Activated naive CD4-positive, alpha-beta T cell treated with anti-CD3 and anti-CD28 coated beads, Interleukin-2, amount 50 U/mL, for 16 hours (primary cell): ENCODE measurements at places on chromosomes 7 and 10.

- DNase-seq = no peak
Measured at GRCh38 chr7:2498708-2499107, 20.9 kb upstream of the LFNG start.

GRCh38 chr10:132443605-132443982, 46.6 kb downstream of the PWWP2B start:
- peak; percentile 81 for DNase-seq

DNA sequence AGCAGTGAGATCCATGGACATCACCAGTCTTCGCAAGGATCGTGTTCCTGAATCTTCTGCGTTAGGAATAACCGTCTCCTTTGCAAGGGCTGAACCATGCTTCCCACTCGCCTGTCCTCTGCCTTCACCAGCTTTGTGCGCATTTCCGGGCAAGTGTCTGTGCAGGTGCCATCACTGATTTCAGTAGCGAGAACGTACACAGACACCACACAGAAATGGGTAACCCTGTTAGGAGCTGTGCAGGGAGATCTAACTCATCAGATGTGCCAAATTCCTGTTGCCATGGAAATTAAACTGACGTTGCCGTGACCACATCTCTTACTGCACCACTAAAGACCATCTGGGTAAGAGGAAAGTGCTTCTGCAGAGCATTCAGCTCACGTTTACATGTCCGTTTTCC, 146.3 kb downstream of the DIP2C start:
- DNase-seq = no peak

GRCh38 chr10:34109952-34110702, 705.0 kb downstream of the PARD3 start:
- DNase-seq = no peak

DNA sequence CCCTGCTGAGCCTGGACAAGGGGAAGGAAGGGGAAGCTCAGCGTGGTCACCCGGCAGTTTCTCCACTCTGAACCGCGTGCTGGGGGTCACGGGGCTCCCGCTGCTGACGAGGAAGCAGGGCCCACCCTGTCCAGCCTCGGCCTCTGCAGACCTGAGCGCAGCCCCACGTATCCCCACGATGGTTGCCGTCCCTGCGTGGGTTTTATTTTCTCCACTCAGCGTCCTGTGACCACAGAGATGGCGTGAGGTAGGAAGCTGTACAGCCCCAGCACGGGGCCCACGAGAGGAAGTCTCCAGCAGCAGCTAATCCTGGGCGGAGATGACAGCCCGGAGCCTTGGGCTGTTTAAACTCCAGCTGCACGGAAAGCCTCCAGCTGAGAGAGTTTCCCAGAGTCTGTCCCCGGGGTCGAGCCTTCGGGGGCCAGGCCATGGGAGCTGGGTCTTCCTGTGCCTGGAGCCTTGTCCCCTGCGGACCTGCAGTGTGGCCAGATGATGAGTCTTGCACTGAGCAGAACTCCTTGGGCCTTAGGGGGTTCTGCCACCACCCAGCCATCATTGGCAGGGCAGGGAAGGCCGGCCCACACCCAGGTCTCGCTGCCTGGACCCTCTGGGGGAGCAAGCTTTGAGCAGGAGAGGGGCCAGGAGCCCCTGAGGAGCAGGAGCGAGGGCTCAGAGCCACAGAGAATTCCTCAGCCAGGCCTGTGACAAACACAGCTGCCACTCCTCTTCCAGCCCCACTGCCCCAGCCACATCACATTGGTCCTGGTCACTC, 72.8 kb upstream of the FAM20C start:
- DNase-seq = no peak

- no peak for DNase-seq
Measured at GRCh38 chr10:128152741-128153580, 26.7 kb upstream of the MKI67 start.

- no peak for DNase-seq
Measured at GRCh38 chr7:110531186-110531585, 559.7 kb upstream of the LRRN3 start.

DNA sequence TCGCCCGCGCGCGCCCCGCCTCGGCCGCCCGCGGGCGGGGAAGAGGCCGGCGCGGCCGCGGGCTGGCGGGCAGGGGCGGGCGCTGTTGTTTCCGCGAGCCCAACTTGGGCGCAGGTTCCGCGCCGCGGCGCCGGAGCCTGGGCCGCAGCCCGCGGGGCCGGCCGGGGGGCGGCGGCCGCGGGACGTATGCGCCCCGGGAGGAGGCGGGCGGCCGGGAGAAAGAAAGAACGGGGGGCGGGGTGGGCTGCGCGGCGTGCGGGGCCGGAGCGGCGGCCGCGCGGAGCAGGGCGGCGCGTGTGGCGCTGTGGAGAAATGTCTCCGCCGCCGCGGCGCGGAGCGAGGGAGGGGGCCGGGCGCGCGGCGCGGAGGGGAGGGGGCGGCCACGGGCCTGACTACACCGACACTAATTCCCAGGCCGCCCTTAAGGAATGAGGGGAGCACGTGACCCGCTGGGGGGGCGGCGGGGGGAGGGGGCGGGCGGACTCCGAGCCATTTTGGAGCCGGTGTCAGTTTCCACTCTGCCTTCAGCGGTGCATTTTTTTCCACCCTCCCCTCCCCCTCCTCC, at the start of gene BMI1:
BMI1 (plus strand) TSS at position 509 of the 565 bp plus-strand sequence. CDS start 5,351 bp downstream, outside the sequence.
- peak; percentile 71 for DNase-seq

DNA sequence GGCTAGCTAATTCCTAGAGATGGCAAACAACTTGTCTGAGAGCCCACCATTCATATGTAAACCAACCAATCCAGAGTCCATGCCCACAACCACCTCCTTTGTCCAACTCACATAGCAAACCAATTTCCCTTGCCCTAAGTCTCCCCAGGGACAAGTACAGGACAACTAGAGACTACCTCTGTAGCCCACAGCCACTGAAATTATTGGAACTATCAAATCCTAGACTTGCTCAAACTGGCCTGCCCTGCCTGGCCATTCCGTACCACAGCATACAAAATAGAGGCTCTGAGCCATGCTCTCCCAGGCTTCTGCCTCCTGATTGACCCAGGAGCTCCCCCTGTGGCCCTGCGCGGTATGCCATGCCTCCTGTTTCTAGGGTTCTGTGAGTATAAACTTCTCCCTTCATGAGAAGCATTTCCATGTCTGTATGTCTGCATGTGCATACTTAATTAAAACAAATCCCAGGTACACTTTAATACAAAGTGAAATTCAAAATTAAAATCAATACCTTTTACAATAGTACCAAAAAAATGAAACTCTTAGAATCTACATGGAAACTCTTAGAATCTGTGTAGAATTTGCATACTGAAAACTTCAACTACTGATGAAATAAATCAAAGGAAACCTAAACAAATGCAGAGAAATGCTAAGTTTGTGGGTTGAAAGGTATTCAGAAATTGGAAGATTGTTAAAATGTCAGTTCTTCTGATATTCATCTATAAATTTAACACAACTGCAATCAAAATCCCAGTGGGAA, 4.0 kb upstream of the HECW1 start:
- DNase-seq = peak; percentile 57

DNA sequence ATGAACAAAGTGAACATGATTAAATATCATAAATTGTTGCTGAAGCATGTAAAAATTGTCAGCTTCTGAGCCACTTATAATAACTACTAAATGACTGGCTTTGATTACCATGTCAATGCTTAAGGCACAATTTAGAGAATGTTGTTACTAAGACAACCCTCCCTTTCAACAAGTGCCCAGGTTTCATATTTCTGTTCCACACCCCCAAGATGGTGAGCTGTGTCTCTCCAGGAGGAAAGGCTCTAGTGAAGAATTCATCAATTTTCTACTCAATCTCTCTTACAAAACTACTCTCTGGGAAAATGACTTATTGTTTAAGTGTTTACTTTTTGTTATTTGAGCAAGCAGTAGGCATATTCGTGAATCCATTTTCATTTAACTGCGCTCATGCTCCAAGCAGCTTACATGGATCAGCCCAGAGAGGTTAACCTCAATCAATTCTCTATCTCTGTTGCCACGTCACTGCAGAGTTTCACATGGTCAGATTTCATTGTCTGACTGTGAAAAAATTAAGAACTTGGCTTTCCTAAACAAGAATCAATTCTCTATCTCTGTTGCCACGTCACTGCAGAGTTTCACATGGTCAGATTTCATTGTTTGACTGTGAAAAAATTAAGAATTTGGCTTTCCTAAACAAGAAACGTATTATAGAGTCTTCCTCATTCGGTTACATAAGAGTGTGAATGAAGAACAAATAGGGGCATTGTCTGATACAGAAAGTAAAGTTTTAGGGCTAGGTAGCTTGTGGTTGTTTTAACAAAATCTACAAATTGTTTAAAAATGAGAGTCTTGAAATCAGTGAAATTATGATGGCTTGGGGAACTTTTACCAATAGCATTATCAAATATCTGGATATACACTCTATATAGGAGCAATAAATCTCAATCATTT, 49.7 kb downstream of the CCDC71L start:
- no peak for DNase-seq

- no peak for DNase-seq
Measured at GRCh38 chr10:6786579-6787031, 206.5 kb upstream of the PRKCQ start.

DNA sequence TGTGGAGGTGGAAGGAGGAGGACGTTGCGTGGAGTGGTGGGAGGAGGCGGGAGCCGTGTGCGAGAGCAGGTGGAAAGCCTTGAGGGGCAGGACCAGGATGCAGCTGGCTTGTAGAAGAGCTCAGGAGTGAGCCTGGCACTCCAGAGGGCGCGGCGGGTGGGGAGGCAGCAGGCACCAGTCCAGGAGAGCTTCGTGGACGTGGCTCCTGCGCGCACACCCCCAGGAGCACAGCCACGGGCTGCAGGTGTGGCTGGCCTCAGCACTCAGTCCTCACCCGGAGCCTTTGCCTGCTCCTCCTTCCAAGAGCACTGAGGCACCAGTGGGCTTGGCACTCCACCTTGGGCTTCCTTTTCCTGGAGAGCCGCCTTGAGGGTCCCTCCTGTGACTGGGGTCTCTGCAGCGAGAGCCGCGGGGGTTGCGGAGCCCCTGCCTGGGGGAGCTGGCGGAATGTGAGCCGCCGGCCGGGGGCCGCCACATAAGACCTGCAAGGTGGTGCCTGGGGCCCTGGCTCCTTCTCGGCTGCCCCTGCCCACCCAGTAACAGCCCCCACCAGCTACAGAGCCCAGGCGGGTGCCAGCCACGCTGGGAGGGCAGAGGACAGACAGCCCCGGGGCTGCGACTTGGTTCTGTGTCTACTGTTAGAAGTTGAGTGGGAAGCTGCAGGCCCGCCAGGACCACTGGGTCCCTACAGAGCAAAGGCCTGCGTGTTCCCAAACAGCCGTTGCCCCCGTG, 11.1 kb downstream of the MAFK start:
- no peak for DNase-seq

DNA sequence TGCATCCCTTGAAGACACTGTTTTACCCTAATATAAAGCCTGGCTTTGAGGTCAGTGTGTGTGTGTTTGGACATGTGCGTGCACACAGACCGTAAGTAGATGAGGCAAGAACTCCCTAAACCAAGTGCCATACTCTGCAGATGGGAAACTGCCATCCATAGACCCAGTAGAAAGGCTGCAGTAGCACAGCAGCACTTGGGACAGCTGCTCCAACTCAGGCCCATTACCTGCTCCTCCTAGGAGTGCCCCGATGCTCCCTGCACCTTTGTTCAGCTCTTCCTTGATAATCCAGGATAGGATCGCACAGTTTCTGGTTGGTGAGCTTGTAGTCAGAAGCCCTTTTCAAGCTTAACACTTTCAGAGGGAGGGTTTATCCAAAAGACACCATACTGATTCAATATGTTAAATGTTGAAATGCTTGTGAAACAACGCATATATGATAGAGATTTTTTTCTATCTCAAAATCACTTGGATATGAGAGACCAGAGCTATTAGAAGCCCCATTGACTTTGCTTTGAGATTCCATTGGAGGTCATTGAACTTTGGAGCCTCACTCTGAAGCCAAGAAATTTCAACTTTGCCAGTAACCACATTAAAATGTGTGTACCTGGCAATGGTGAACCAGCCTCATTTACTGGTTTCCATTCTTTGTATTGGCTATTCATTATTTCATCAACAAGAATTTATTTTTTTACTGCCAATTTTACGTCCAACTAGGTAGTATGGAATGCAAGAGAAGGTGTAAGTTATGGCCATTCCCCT, 757.0 kb upstream of the GALNT17 start:
- DNase-seq = no peak

- DNase-seq = no peak
Measured at GRCh38 chr10:14040787-14041631, 289.7 kb downstream of the FRMD4A start.

- DNase-seq = no peak
Measured at GRCh38 chr10:102268375-102268888, 23.1 kb downstream of the GBF1 start.

GRCh38 chr7:35261476-35262285, 7.8 kb upstream of the TBX20 start:
- no peak for DNase-seq

DNA sequence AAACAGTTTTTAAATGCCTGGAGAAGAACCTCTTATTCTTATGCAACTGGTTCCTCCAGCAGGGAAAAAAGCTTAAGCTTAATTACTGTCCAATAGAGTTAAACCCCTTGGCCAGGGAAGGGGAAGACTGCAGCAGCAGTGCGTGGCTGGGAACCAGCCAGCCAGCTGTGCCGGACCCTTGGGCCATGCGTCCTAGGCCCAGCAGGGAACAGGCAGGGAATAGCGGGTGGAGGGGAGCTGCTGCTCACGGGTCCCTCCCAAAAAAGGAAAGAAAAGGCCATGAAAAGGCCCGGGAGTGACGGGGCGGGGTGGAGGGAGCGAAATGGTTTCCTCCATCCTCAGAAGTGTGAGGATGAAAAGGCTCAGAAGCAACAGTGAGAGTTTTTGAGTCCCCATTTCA, 35.2 kb upstream of the HECW1 start:
- no peak for DNase-seq

DNA sequence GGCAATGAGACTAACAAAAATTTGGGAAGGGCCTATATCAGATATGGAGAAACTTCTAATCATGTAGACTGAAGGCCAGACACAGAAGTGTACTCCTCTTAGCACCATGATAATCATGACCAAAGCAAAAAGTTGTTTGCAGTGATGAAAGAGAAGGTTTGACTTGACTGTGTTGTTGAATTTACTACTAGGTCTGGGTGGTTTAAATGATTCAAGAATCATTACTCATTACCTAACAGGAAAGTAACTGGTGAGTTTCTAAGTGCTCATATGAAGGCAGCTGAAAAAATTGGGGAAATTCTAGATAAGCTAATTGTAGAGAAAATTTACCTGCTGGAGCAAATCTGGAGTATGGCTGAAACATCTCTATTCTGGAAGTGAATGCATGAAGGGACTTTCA, 451.5 kb upstream of the SORCS1 start:
- no peak for DNase-seq

- DNase-seq = no peak
Measured at GRCh38 chr7:126972571-126972970, 280.2 kb downstream of the GRM8 start.

DNA sequence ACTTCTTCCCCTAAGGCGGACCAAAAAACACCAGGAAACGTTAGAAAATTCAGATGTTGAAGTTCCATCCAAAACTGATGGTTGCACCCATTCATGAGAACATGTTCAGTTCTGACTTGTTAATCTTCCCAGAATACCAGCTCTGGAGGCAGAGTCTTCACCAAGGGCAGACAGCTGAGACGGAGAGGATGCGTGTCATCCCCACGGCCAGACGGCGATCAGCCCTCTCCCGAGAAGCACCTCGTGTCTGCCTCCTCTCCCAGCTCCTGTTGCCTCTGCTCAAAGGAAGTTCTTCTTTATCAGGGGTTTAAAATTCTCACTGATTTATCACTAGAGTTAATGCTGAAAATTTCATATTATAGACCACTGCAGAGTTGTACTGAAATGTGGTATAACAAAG, 269.7 kb downstream of the ZMYND11 start:
- DNase-seq = no peak

GRCh38 chr7:123327661-123328060, 127.9 kb upstream of the SLC13A1 start:
- no peak for DNase-seq
